ENCODE measurements at places on chromosomes 16 and 17. TPM values are rescaled to one million over a fixed set of nuclear protein-coding genes. Genes with fewer than 3 reads are reported as not detected.

Gene SARM1
- 7.7 TPM for total RNA-seq

Gene KRT33A
- total RNA-seq, result not detected

Gene NPIPB12
- total RNA-seq, result 154 TPM

Gene CCT6B
- total RNA-seq, result 4.7 TPM

Gene AANAT
- not detected for total RNA-seq

Gene ANKS4B
- not detected for total RNA-seq

Gene CMTM1
- 0.66 TPM for total RNA-seq

Gene ZP2
- total RNA-seq, result not detected

Gene STAT5A
- 372 TPM for total RNA-seq

Gene HOXB5
- 0.51 TPM for total RNA-seq

Gene PRKCB
- total RNA-seq, result 6.2 TPM

Gene MT3
- total RNA-seq, result not detected

Gene LHX1
- not detected for total RNA-seq

Gene SPNS3
- 1.7 TPM for total RNA-seq

Gene FNDC8
- total RNA-seq, result not detected

Gene PTX4
- not detected for total RNA-seq

Gene CORO7
- total RNA-seq, result 22.9 TPM

Gene SPATA32
- not detected for total RNA-seq

Gene ATP2C2
- total RNA-seq, result not detected

Gene GGT6
- not detected for total RNA-seq

Gene WFDC1
- 0.44 TPM for total RNA-seq

Gene ACE
- 95.2 TPM for total RNA-seq

Gene SULT1A4
- 16.5 TPM for total RNA-seq

Gene CD300LF
- total RNA-seq, result 6.8 TPM

Gene FAM83G
- total RNA-seq, result 1.1 TPM

Gene CALB2
- 101 TPM for total RNA-seq

Gene MMP15
- total RNA-seq, result 3.1 TPM

Gene CCL4
- not detected for total RNA-seq

Gene MT1F
- total RNA-seq, result 55.1 TPM
